ENCODE measurements at places on chromosomes 7 and 10.

GRCh38 chr10:130459851-130460490 is 323.8 kb downstream of the GLRX3 start:
- DNase-seq = no peak

- no peak for DNase-seq
Observed at GRCh38 chr10:30374353-30374752, 25.3 kb upstream of the MTPAP start.

DNA sequence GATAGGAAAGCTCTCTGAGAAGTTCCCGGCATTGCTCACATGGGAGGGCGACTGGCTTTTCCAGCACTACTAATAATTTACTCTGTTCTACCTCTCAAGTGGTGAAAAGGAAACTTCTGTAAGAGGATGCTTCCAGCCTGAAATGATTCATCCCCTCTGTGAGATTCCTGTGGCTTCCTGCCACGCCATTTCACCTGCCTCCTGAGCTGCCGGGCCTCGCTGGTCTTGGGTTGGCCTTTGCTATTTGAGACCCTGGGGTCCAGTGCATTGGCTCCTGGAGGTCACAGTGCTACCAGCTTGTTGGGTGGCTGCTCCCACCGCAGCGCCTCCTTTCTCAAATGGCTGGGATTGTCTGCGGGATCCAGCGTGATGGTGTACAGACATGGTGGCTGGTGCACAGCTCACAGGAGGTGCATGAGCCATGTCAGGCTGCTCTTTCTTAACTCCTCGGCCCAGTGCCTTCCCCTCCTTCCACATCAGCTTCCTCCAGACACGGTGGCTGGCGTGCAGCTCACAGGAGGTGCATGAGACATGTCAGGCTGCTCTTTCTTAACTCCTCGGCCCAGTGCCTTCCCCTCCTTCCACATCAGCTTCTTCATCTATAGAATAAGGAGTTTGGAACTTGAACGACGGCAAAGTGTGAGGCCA is 42.9 kb upstream of the PCBD1 start:
- DNase-seq = no peak

- DNase-seq = no peak
Observed at GRCh38 chr7:38452681-38453108, 178.5 kb downstream of the AMPH start.

- DNase-seq = no peak
Observed at GRCh38 chr10:44030132-44030531, 354.8 kb downstream of the CXCL12 start.

DNA sequence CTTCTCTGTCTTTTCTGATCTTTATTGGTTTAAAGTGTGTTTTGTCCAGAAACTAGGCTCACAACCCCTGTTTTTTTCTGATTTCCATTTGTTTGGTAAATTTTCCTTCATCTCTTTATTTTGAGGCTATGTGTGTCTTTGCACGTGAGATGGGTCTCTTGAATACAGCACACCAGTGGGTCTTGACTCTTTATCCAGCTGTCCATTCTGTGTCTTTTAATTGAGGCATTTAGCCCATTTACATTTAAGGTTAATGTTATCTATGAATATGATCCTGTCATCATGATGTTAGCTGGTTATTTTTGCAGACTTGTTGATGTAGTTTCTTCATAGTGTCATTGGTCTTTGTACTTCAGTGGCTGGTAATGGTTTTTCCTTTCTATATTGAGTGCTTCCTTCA is 10.1 kb downstream of the TEX36 start:
- DNase-seq = no peak

DNA sequence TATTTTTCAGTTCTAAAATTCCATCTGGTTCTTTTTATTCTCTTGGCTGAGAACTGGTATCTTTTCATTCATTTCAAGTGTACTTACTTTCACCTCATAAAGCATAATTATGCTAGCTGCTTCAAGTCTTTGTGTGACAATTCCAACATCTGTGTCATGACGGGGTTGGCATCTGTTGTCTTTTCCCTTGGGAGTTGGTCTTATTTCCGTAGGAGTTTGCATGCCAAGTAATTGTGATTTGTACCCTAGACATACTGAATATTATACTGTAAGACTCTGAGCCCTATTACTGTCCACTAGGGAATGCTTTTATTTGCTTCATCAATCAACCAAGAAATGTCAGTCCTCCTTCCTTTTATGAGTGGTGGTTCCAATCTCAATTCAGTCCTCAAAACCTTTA is 24.6 kb upstream of the HUS1 start:
- no peak for DNase-seq

- no peak for DNase-seq
Observed at GRCh38 chr7:100356416-100357068, 1.4 kb upstream of the PILRB start.

DNA sequence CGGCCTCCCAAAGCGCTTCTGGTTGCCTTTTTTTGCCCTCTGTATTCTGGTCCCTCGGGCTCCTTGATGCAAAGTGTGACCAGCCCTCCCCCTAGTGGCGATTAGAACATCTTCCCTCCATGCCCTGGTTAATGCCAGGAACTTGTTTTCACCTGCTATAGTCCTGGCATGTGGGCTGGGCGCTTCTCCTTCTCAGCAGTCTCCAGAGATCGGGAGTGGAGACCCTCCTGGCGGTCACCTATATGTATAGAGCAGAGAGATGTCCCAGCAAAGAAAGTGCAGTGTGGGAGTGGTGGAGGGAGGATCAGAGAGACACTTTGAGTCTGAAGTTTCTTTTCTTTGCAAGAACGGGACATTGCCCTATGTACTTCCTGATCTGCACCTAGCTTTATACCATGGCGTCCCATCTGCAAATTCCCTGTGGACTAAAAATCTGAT is 264.1 kb downstream of the OTUD1 start:
- peak; percentile 31 for DNase-seq

GRCh38 chr10:62081341-62082270 is 180.1 kb downstream of the ARID5B start:
- no peak for DNase-seq

DNA sequence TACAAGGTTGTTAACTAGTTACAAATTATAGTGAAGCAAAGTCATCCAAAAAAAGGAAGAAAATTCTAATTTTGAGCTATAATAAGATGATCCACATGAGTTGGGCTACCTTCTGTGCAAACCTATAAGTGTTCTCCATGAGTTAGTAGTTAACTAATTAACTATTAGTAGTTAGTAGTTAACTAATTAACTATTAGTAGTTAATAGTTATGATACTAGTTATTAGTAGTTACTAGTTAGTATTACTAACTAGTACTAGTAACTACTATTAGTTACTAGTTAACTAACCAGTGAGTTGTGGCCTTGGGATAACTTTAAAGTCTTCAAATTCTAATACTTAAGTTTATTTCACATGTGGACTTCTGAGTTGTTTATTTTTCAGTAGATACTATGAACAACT is 453.4 kb upstream of the GRM3 start:
- no peak for DNase-seq

GRCh38 chr10:89295597-89295996 is 6.2 kb upstream of the IFIT2 start:
- DNase-seq = no peak

DNA sequence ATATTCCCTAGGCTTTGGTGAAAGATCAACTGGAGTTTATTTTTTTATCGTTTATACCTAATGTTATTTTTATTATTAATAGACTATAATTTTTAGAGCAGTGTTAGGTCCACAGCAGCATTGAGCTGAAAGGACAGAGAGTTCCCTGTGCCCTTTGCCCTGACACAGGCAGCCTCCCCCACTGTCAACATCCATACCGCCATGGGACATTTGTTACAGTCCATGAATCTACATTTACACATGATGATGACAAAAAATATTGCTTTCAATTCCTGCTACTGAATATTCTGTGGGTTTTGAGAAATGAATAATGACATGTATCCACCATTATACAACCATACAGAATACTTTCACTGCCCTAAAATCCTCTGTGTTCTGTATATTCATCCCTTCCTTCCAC is 1297.5 kb upstream of the SORCS1 start:
- no peak for DNase-seq

DNA sequence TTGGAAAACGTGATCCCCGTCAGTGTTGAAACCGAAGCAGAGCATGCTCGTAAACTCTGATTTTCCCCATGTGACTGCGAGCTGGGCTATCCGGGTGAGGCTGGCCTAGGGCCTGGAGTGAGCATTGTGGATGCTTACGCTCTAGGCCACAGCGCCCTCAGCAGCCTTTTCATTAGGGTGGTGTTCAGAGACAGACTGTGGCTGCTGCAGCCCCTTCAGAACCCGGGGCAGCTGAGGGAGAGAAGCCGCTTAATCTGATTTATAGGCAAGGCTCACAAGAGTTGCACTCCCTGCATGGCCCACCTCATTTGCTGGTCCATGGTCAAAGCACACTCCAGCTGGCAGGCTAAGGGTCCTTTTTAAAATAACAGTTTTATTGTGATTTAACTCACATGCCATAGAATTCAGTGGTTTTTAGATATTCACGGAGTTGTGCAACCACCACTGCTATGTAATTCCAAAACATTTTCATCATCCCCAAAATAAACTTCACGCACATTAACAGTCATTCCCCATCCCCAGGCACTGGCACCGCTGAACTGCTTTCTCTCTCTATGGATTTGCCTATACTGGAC is 72.5 kb downstream of the SYPL1 start:
- DNase-seq = no peak

- DNase-seq = no peak
Observed at GRCh38 chr7:27157702-27158431, 1.4 kb upstream of the HOXA7 start.

DNA sequence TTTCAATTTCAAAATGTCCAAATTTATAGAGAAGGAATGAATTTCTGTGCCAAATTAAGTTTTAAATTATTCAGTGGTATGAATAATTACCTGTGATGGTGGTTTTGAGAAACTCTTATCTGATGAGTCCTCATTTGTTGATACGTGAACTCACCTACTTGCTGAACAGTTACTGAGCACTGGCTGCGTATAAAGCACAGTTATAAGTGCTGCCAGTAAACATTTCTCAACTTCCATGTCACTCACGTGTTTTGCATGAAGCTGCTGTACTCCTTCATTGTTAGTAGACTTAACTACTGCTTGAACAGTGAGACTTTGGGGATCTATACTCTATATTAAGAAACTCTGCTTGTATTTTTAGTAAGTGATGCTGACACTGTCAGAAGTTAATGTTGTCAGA is 269.1 kb upstream of the FZD8 start:
- DNase-seq = no peak

DNA sequence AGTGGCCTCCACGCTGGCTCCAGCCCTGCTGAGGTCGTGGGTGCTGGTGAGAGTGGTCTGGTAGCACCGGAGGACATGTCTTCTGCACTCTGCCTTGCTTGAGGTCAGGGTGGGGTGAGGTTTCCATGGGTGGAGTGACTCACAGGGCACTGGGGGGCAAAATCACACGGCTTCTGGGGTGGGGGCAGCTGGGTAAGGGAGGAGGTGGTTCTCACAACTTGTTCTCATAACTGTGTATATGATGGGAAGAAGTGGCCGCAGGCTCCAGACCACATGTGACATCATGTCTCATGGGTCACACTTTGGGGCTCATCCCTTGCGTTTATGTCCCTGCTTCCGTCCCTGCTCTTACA is 884 bp upstream of the PRF1 start:
- no peak for DNase-seq

DNA sequence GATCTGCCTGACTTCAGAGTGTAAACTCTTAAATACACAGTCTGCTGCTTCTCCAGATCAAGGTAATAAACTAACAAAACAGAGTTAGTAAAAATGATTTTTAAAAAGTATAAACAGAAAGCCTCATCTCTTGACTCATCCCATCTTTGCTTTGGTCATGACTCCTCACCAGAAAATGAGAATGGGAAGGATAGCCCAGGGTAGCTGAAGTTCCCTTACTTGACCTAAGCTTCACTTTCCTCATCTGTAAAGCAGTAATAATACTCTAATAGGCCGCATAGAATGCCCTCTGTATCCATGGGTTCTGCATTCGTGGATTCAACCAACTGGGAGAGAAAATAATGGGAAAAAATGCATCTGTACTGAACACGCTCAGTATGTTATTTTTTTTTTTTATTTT is 11.3 kb upstream of the SLC25A28 start:
- DNase-seq = no peak

- no peak for DNase-seq
Observed at GRCh38 chr10:14924013-14924412, 29.9 kb downstream of the DCLRE1C start.

DNA sequence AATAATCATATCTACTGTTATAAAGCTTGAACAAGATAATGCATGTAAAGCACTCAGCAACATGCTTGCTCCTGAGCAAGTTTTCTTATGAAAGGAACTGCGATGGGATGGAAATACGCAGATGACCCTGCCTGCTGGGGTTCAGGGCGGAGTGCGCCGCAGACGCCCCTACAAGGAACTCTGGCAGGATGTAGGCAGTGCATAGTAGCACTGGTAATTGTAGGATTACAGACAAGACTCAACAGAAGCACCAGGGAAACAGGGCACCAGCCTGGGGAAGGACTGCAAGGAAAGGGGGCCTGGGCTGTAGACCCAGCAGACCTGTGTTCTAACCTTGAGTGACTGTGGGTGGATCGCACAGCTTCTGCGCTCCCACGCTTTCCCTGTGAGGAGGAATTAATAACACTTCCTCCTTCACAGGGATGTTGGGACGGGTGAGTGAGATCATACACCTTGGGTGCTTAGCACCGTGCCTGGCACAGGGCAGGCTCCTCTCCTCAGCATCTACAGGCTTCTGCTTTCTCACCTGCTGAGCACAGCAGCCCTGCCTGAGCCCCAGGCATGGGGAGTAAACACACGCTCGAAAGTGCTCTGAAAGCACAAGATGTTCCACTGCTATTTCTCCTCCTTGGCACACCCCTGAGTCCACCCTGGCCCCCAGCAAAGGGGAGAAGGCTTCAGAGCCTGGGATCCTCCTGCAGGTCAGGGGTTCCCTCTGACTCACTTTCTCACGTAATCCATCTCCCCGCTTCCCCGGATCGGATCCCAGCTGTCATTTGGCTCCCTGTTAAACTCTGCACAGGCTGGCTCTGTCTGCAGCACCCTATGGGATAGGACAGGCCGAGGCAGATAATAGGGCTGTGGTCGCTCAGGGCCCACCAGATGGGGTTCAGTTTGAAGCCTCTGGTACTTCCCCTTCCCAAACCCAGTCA is 19.2 kb downstream of the ITPRIP start:
- no peak for DNase-seq

- no peak for DNase-seq
Observed at GRCh38 chr10:34498821-34499220, 316.3 kb downstream of the PARD3 start.

GRCh38 chr7:37284805-37285231 is 163.8 kb downstream of the ELMO1 start:
- DNase-seq = no peak

GRCh38 chr7:113742377-113742776 is 176.4 kb downstream of the PPP1R3A start:
- no peak for DNase-seq

GRCh38 chr10:23630376-23630775 is 191.5 kb downstream of the OTUD1 start:
- no peak for DNase-seq

- no peak for DNase-seq
Observed at GRCh38 chr10:22308390-22308789, 7.8 kb upstream of the COMMD3 start.

Measured in GM12864 (cell line).